ENCODE measurements at places on chromosomes 2 and 18.

DNA sequence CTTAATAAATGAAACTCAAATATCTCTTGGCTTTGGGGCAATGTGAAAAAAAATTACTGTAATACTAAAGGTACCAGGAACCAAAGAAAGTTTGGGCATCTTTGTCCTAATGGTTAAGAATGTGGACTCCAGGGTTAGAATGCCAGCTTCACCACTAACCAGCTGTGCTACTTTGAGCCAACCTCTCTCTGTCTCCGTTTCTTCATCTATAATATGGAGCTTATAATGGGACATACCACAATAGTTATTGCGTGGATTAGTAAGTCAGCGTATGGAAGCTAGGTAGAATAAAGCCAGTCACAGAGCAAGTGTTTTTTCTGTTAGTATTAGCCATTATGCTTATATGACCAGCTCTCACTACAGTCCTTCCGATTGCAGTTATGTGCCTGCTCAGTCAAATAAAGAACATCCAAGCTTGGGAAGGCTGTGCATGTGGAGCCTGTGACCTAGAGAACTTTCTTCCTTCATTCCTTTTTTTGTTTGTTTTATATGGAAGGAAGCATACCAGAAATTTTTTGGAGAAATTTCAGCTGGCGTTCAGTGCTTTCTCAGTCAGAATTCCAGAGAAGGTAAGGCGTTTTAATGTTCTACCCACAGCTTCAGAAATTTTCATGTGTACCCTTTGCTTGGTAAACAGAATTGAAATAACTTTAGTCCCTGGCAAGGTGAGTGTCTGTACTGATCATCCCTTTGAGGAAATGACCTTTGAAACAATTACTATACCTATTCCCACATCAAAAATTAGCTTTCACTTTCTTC, 114.0 kb upstream of the RND3 start:
- no peak for DNase-seq

- no peak for DNase-seq
Measured at GRCh38 chr18:54647176-54647575, 56.1 kb downstream of the DYNAP start.

GRCh38 chr2:27955384-27956161, 65.0 kb downstream of the BABAM2 start:
- DNase-seq = no peak

- no peak for DNase-seq
Measured at GRCh38 chr2:101985793-101986164, 6.0 kb upstream of the IL1R2 start.

GRCh38 chr2:6412533-6413091, 453.1 kb downstream of the CMPK2 start:
- no peak for DNase-seq

GRCh38 chr2:176421297-176422050, 152.2 kb downstream of the MTX2 start:
- DNase-seq = no peak

DNA sequence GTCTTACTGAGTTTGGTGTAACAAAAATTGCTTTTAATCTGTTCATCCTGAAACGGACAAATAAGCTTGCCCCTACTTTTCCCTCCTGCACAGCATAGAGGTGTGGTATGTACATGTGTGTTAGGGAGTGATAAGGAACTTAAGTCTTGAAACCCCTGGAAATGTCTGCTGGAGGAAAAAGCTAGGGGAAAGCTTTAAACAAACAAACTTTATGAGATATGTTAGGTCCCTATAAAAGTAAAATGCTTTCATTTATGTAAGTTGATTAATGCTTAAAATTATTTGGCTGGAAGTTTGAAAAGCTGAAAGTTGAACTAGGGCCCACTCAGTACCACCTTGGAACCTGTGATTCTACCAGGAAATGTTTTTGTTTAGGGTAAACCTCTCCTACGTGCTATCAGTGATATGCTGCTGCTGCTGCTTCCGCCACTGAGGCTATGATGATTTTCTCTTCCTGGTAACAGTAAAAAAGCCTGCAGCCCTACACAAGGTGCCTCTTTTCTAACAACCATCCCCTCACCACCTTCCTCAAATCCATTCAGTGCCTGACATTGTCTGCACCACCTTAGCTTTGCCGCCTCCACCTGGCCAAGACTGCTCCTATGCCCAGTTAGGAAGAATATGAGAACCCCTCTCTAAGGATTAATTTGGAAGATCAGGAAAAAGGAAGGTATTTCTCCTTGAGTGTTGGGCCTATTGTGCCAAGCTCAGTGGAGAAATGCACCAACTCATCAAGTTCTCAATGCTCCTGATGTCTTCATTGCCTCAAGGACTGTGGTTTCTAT, 2.5 kb upstream of the YES1 start:
- DNase-seq = no peak

DNA sequence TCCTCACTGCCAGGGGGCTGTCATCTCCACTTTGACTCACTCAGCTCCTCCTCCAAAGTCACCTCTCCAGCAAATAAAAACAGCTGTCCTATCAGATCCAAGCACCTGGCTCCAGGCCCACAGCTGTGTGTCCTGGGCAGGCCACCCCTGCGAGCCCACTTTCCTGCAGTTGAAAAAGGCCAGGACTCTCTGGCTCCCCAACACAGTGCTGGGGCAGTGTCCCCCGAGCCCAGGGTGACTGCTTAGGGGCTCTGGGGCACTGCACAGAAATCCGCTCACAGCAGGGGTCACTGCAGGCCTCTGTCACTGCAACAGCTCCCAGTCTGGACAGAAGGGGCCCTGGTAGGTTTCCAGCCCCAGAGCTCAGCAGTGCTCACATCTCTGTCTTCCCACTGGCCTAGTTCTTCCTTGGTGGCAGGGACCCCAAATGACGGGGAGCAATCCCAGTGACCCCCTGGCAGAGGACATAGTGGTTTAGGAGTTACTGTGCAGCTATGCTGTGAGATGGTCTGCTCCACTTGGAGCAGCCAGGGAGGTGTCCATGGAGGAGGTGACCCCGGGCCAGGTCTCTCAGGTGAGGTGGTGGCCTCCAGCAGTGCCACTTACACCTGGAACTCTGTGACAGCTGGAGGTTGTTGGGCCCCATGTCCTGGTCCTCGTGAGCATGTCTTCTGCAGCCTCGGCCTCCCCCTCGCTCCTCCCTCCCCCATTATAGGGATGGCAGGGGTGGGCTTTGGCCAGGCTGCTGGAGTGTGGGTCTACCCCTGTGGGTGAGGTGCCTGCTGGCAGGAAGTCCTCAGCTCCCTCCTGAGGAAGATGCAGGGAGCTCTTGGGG, 35.5 kb downstream of the HS6ST1 start:
- DNase-seq = no peak

All from caudate nucleus (tissue), 63 donors.